Osteoblast (primary cell): ENCODE measurements at places on chromosomes 5 and 9. TPM values are rescaled to one million over a fixed set of nuclear protein-coding genes. Genes with fewer than 3 reads are reported as not detected.

Gene MCIDAS
- total RNA-seq = under 0.01 and 0.29 TPM in 2 replicates

Gene CER1
- total RNA-seq = not detected in 2 replicates

- H3K4me3 ChIP-seq = no peak overlapping the region
- H3K4me1 ChIP-seq = peaks cover 28% of the 10 kb centered on the region
- H3K27me3 ChIP-seq = no peaks in the 10 kb centered on the region
Measured at GRCh38 chr9:130698514-130698913, 4.9 kb downstream of the EXOSC2 start.

GRCh38 chr9:128162215-128163026, 2.4 kb downstream of the BBLN start:
- peaks cover 27% of the 10 kb centered on the region for H3K36me3 ChIP-seq
- H3K4me3 ChIP-seq = no peak overlapping the region
- H3K27me3 ChIP-seq = no peaks in the 10 kb centered on the region
- peaks cover 19% of the 10 kb centered on the region for H3K4me1 ChIP-seq

Gene PCDHA12
- total RNA-seq = under 0.01 and 0.36 TPM in 2 replicates

Gene QRFP
- total RNA-seq = not detected in 2 replicates

GRCh38 chr5:124477062-124477461, 269.4 kb downstream of the ZNF608 start:
- H3K4me1 ChIP-seq = no peaks in the 10 kb centered on the region
- DNase-seq = no peak
- no peaks in the 10 kb centered on the region for H3K27me3 ChIP-seq
- no peak overlapping the region for H3K4me3 ChIP-seq

Gene HTR1A
- not detected in 2 replicates for total RNA-seq

DNA sequence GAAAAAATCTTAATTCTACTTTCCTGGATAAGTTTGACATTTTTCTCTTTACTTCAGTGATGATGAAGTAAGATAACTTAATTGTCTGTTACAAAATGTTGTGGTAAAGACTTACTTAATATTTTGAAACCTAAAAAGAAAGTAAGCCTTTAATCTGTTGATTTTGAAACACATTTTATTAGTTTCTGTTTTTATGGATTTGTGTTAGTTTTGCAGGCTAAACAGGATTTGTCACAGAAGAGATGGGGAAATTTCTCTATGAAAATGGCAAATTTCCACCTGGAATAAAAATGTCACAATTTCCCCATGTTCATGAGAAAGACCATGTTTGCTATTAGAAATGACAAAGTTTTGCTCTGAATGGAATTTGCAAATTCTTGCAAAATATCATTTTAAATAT, 237.1 kb downstream of the RFX3 start:
- DNase-seq = no peak
- no peak overlapping the region for H3K4me3 ChIP-seq
- H3K27ac ChIP-seq = no peak overlapping the region
- no peaks in the 10 kb centered on the region for H3K4me1 ChIP-seq

GRCh38 chr5:157446412-157446935, 13.5 kb upstream of the NIPAL4 start:
- no peaks in the 10 kb centered on the region for H3K36me3 ChIP-seq
- no peaks in the 10 kb centered on the region for H3K27me3 ChIP-seq

DNA sequence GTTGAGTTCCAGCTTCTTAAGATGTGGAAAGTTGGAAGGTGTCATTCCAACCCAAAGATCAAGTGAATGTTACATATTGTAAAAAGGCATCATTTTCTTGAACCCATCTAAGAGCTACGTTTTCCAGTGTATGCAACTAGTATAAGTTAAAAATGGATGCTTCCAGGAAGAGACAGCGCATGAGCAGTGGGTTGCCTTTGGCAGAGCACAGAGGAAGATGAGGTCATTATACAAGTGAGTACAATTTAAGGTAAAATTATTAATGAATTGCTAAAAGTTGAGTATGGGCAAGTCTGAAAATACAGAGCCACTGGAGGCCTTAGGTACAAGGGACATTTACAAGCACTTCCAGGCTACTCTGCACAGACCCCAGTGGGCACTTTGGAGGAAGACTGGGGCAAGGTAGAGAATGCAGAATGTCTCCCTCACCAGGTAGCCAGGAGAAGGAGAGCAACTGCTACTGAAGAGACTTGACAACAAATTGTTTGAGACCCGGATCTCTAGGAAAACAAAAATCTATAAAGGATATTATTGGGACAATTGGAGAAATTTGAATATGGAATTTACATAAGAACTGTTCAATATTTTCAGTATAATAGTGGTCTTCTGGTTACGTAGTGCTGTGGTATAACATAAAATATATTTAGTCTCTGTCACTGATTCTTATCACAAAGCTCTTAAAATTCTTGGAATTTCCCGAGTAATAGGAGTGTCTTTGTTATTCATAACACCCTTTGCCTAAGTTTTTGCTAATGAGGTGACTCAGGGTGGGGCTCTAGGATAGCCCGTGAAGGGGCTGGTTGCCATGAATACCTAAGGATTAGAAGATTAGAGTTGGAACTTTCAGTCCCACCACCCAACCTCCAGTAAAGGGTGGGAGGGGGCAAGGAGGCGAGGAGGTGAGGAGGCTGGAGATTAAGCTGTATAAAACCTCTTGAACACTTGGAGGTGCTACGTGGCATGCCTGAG, 129.9 kb upstream of the FER start:
- H3K4me3 ChIP-seq = no peak overlapping the region
- no peaks in the 10 kb centered on the region for H3K27me3 ChIP-seq
- H3K4me1 ChIP-seq = peaks cover 5% of the 10 kb centered on the region
- no peaks in the 10 kb centered on the region for H3K36me3 ChIP-seq

Gene HSPB3
- not detected in 2 replicates for total RNA-seq

Gene PAM
- 248 and 254 TPM in 2 replicates for total RNA-seq

DNA sequence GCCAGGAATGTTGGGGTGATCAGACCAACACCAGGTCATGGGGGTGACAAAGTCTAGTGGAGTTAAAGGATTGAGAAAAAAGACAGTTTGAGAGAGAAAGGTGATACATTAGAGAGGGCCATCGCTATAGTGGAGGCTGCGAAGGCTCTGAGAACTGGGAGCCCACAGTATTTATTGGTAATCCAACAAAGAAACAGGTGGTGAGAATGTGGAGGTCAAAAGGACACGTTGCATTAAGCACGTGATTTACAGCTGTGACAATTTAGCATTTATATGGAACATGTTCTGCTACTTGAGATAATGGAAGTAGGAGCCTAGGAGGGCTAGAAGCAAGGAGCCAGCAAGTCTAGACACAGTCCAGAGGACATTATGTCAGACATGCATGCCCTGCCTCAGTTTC, 2086.5 kb upstream of the C9orf72 start:
- no peak for DNase-seq
- H3K4me1 ChIP-seq = no peaks in the 10 kb centered on the region
- H3K27me3 ChIP-seq = no peaks in the 10 kb centered on the region
- H3K4me3 ChIP-seq = no peak overlapping the region
- H3K27ac ChIP-seq = no peak overlapping the region

Gene ELAVL2
- total RNA-seq = under 0.01 and 0.36 TPM in 2 replicates

- no peaks in the 10 kb centered on the region for H3K4me1 ChIP-seq
- DNase-seq = no peak
- H3K27ac ChIP-seq = no peak overlapping the region
Measured at GRCh38 chr5:88377240-88377639, 108.6 kb upstream of the TMEM161B start.

Gene NR5A1
- not detected in 2 replicates for total RNA-seq

DNA sequence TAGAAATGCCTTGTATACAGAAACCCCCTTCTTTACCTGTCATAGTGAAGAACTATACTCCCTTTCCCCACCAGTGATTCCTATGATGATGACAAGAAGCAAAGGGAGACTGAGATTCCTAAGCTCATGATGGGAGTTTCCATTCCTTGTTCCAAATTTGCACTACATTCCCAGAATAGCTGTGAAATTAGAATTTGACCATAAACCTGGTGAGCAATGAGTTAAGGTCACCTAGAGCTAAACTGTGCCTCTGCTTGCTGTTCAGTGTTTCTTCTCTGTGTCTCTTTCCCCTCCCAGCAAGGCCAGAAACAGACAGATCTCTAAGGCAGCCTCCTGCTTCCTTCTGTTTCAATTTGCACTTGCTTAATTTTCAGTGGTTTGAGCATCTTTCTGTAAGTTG, 332.1 kb downstream of the PIK3R1 start:
- peaks cover 15% of the 10 kb centered on the region for H3K4me1 ChIP-seq
- H3K27me3 ChIP-seq = no peaks in the 10 kb centered on the region
- no peak for DNase-seq
- no peaks in the 10 kb centered on the region for H3K36me3 ChIP-seq
- no peak overlapping the region for H3K27ac ChIP-seq
- H3K4me3 ChIP-seq = no peak overlapping the region

DNA sequence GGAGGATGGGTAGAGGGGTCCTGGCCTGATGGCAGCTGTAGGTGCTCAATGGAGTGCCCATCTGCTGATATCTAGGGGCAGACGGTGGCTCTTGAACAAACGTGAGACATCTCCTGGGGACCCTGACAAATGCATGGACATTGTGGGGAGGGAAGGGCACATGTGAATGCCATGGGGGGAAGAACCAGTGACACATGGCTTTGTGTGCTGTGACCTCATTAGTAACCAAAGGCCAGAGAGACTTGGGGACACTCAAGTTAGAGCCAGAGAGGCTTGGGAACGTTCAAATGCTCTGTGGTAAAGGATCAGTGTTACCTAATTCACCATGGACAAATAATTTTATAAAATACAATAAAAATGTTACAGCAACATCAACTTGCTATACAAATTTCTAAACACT, 151.8 kb downstream of the ESM1 start:
- H3K4me3 ChIP-seq = no peak overlapping the region
- no peaks in the 10 kb centered on the region for H3K27me3 ChIP-seq

Gene GRXCR2
- not detected in 2 replicates for total RNA-seq

Gene PRR7
- 10.0 and 12.7 TPM in 2 replicates for total RNA-seq

GRCh38 chr5:76371960-76372322, 31.1 kb upstream of the IQGAP2 start:
- H3K4me3 ChIP-seq = no peak overlapping the region
- no peak for DNase-seq

- no peaks in the 10 kb centered on the region for H3K36me3 ChIP-seq
- no peaks in the 10 kb centered on the region for H3K4me1 ChIP-seq
- H3K4me3 ChIP-seq = no peak overlapping the region
- peak; percentile 61 for DNase-seq
- H3K27me3 ChIP-seq = peaks cover 37% of the 10 kb centered on the region
- H3K27ac ChIP-seq = no peak overlapping the region
Measured at GRCh38 chr9:114099669-114100270, 678 bp upstream of the KIF12 start.

- peak overlapping the region; percentile 9 for H3K4me3 ChIP-seq
- no peak for DNase-seq
- peaks cover 41% of the 10 kb centered on the region for H3K36me3 ChIP-seq
Measured at GRCh38 chr5:72326306-72326649, 6.1 kb downstream of the PTCD2 start.

GRCh38 chr5:6730807-6731206, 17.6 kb downstream of the TENT4A start:
- H3K4me3 ChIP-seq = no peak overlapping the region
- peaks cover 35% of the 10 kb centered on the region for H3K4me1 ChIP-seq
- H3K27me3 ChIP-seq = no peaks in the 10 kb centered on the region
- H3K27ac ChIP-seq = no peak overlapping the region
- no peak for DNase-seq

DNA sequence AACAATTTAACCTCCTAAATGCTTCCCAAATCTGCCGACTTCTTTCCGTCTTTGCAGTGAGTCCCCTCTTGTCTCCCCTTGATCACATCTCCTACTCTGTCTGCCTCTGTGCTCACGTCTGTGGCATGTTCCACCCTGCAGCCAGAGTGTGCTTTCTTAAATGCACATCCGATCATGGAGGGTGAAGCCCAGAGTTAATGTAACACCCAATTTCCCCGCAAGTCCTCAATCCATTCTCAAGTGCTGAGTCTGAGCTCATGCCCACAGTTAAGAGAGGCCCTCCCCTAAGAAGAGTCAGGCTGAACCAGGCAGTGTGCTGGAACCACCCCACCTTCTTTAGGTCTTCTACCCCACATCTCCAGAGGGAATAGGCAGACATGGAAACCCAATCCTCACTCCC, 164.8 kb downstream of the EPB41L4A start:
- H3K4me3 ChIP-seq = no peak overlapping the region
- H3K27me3 ChIP-seq = no peaks in the 10 kb centered on the region
- no peaks in the 10 kb centered on the region for H3K4me1 ChIP-seq
- no peak for DNase-seq
- H3K36me3 ChIP-seq = no peaks in the 10 kb centered on the region

DNA sequence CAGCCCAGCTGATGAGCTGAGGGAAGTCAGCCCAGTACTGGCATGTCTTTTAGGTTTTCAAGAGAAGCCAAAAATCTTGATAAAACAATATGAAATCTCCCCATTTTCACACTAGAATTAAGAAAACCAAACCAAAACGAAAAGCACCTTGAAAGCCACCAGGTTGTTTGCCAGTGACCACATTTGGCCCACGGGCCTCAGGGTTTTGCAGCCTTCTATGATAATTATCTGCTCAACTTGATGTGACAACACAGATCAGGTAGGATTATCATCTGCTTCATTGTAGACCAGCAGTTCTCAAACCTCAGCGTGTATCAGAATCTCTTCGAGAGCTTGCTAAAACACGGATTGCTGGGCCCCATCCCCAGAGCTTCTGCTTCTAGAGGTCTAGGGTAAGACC, 101.4 kb downstream of the GALNT10 start:
- no peaks in the 10 kb centered on the region for H3K27me3 ChIP-seq
- DNase-seq = no peak
- H3K4me3 ChIP-seq = no peak overlapping the region
- H3K27ac ChIP-seq = no peak overlapping the region
- peaks cover 20% of the 10 kb centered on the region for H3K4me1 ChIP-seq

GRCh38 chr9:88219601-88220000, 81.3 kb upstream of the SPATA31C2 start:
- H3K27me3 ChIP-seq = peaks cover 3% of the 10 kb centered on the region
- H3K27ac ChIP-seq = no peak overlapping the region
- H3K4me3 ChIP-seq = no peak overlapping the region
- H3K4me1 ChIP-seq = no peaks in the 10 kb centered on the region

GRCh38 chr5:102819634-102820033, 64.5 kb downstream of the PAM start:
- H3K27me3 ChIP-seq = no peaks in the 10 kb centered on the region
- DNase-seq = no peak
- no peaks in the 10 kb centered on the region for H3K4me1 ChIP-seq
- H3K4me3 ChIP-seq = no peak overlapping the region
- no peaks in the 10 kb centered on the region for H3K36me3 ChIP-seq

- H3K27ac ChIP-seq = no peak overlapping the region
Measured at GRCh38 chr9:108125625-108126024, 636.1 kb upstream of the KLF4 start.

DNA sequence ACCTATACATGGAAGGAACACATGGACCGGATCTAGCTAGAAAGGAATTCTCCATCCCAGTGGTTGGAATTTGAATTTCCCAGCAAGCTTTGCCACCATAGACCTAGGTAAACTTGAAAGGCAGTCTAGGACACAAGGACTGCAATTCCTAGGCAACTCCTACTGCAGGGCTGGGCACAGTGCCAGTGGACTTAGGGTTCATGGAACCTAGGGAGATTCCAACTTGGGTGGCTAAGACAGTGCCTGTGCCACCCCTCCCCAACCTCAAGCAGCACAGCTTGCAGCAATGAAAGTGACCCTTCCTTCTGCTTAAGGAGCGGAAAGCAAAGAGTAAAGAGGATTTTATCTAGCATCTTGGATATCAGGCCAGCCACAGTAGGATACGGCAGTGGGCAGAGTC, 663.3 kb downstream of the ELAVL2 start:
- no peak for DNase-seq
- H3K36me3 ChIP-seq = no peaks in the 10 kb centered on the region
- H3K27ac ChIP-seq = no peak overlapping the region
- no peaks in the 10 kb centered on the region for H3K4me1 ChIP-seq
